ENCODE measurements at places on chromosomes 11 and 22. TPM values are rescaled to one million over a fixed set of nuclear protein-coding genes. Genes with fewer than 3 reads are reported as not detected.

The MS4A15 gene
- polyA plus RNA-seq, result 0.23 TPM

DNA sequence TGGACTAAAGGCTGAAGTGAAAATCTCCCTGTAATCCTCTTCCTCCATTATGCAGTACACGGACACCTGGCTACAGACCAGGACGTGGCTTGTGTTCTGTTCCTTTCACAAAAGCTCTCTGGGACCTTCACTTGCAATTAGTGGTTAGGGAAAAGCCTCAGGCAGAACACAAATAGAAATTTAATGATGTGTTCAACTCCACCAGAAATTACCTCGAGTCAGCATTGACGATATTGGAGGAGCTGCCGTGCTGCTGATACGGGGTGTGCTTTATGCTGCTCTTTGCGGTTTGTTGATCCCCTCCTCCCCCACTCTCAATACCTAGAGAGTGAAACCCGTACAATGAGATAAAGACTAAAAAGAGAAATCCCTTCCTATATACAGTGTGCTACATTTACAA is 48.9 kb downstream of the POLD3 start:
- no peak for DNase-seq

DNA sequence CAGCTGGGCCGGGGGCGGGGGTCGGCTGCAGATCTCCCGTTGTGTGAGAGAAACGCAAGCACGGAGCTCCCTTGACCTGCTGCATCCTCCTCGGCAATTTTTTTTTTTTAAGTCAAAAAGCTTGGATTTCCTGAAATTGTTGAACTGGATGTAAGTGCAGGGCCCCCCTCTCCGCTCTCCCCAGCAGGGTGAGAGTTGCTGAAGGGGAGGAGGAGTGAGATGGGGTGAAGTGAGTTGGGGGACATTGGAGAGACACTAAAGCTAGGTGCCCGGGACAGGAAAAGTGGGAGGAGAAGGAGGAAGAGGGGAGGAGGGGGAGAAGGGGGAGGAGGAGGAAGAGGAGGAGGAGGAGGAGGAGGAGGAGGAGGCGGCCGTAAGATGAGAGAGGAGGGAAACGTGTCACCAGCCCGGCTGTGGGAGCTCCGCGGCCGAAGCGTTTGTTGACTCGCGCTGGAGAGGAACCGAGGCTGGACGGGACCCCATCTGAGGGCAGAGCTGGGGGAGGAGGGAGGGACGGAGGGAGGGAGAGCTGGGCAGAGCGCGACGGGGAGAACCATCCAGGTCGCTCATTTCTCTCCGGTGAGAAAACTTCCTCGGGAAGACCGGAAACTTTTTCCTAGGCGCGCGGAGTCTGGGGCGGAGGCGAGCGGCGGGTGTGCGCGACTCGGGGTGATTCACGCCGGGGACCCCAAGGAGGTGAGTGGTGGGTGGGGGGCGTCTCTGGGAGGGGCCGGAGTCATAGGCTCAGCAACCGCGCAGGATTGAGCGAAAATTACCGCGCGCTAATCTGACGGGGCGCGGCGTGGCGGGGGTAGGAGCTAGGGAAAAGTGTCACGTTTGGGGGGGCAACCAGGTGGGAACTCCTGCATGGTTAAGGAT is 80.2 kb downstream of the PRR5L start:
- no peak for DNase-seq

The TMEM132A gene
- 5.7 TPM for polyA plus RNA-seq

DNA sequence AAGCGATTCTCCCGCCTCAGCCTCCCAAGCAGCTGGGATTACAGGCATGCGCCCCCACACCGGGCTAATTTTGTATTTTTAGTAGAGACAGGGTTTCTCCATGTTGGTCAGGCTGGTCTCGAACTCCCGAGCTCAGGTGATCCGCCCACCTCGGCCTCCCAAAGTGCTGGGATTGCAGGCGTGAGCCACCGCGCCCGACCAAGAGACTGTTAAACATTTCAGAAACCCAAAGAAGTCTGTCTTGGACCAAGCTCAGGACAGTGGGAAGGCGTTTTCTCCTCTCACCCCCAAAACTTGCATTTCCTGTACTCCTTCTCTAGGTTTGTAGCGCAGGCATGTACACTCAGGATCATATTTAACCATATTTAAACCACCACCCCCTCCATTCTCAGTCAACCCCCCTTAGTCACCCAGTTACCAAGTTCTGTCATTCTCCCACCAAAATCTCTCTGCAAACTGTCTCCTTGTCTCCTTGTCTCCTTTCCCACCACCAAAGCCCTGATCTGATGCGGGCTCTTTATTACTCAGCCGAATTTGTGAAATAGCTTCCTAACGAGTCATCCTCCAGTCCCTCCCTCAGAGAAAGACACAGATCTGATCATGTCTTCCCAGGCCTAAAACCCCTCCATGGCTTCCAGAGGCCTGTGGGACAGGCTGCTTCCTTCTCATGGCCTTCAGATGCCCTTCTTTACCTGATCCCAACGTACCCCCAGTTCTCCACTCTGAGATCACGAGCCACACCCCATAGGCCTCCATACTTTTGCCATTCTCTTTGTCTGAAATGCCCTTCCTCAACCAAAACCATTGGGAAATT is 29.0 kb upstream of the CREB3L1 start:
- DNase-seq, result no peak

- no peak for DNase-seq
These were observed 7.1 kb upstream of the LTO1 start for GRCh38 chr11:69682221-69682620.

DNA sequence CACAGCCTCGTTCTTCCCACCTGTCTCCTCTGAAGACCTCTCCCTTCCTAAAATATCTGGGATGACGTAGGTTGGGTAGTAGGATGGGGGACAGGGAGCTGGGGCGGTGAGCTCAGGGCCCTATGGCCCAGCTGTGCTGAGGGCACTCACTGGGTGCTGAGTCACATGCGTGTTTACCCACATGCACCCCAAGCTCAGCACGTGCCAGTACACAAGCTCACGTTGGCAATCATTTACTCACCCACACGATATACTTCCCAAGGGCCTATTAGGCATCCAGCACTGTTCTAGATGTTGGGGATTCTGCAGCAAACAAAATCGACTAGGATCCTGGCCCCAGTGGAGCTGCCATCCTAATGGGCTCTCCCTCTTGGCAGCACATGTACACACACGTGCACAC is 28.7 kb downstream of the ARAP1 start:
- no peak for DNase-seq

- no peak for DNase-seq
These were observed 1.1 kb downstream of the PRDX5 start for GRCh38 chr11:64318766-64319761.

- DNase-seq, result no peak
These were observed 90.9 kb upstream of the IGLL5 start for GRCh38 chr22:22796724-22797123.

- no peak for DNase-seq
These were observed 112.8 kb downstream of the WNT7B start for GRCh38 chr22:45863981-45864751.

DNA sequence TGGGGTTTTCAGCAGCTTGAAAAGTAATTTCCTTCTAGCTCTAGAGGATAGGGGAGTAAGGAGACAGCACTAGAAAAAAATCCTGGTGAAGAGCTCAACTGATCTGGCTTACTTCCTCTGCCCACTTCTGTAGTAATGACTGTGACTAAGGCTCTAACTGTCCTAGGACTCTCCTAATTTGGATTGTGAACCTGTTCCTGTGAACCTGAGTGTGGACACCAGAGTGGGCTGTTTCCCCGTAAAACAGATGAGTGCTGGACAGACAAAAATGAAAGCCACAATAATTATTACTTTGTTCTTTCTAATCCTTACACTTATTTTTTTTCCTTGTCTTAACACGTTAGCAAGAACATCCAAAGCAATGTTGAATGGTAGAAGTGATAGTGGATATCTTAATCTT is 154.1 kb downstream of the AASDHPPT start:
- DNase-seq, result no peak

GRCh38 chr11:17272801-17273200 is 3.7 kb upstream of the NUCB2 start:
- DNase-seq, result no peak

DNA sequence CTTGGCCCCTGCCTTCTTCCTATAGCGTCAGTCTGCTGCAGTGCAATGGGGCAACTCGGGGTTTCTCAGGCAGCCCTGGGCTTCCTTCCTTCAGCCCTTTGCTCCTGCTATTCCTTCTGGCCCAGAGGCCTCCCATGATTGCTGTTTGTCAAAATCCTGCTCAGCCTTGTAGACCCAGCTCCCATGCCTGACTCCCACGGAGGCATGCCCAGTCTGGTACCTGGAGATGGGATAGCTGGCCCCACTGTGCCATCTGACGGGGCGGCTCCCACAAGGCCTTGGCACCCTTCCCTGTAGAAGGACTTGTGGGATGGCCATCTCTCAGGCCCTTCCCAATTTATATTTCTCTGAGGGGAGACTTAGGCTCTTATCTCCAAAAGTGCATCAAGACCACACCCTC is 590 bp upstream of the CD6 start:
- no peak for DNase-seq

The OR8G1 gene
- polyA plus RNA-seq, result not detected

The SHISAL1 gene
- polyA plus RNA-seq, result 0.27 TPM

GRCh38 chr22:43399338-43399979 is 12.4 kb upstream of the MPPED1 start:
- no peak for DNase-seq

DNA sequence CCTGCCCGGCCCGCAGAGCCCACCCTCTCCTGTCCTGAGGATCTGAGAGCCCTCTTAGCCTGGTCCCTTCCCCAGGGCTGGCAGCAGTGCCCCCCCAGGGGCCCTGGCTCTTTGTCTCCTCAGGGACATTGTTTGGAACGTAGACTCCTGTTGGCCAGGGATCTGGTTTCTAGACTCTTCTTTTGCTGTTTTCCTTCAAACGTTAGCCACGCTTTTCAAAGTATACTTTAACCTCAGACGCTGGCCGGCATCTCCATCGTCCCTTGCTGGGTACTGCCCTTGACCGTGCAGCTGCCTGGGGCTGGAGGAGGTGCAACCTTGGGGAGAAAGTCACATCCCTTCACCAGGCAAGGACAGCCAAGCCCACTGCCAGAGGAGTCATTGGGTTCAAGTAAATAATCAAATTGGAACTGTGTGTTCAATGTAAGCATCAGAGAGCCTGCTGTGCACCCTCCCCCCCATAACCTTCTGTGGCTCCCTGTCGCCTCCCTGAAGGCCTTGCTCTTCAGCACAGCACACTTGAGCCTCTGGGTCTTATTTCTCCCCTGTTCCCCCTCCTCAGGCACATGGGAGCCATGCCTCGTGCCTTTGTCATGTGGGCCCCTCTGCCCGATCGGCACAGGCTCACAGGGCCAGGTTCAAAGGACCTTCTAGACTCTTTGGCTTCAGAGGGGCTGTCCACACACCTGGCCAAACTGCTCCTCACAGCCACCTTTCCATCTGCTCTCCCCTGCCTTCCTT is 21.8 kb upstream of the WNT7B start:
- DNase-seq, result no peak

The CASP12 gene
- polyA plus RNA-seq, result 0.18 TPM

The PIM3 gene
- 57.6 TPM for polyA plus RNA-seq

DNA sequence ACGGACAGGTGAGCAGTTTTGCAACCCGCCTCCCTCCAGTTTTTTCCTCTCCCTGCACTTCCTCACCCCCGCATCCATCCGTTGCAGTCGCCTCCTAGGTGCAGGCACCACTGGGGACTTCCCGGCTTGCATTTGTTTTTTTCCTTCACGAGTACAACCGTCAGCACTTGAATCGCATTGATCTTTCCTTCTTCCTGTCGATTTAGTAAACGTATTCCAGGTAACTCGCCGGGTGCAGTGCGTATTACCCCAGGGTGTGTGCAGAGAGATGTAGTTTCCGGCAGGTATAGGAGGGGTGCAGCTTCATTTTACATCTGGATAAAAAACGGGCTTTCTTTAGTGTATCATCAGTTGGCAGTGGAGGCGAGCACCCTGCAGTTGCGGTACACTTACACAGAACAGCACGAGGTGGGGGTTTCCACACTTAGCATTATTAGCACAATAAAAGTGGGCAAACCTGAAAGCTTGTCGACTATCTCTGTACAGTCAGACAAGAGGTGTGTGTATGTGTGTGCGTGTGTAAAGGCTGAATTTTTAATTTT is at the start of gene SORL1-AS1:
SORL1-AS1 (minus strand) TSS at position 359 of the 542 bp plus-strand sequence.
- DNase-seq, result no peak

DNA sequence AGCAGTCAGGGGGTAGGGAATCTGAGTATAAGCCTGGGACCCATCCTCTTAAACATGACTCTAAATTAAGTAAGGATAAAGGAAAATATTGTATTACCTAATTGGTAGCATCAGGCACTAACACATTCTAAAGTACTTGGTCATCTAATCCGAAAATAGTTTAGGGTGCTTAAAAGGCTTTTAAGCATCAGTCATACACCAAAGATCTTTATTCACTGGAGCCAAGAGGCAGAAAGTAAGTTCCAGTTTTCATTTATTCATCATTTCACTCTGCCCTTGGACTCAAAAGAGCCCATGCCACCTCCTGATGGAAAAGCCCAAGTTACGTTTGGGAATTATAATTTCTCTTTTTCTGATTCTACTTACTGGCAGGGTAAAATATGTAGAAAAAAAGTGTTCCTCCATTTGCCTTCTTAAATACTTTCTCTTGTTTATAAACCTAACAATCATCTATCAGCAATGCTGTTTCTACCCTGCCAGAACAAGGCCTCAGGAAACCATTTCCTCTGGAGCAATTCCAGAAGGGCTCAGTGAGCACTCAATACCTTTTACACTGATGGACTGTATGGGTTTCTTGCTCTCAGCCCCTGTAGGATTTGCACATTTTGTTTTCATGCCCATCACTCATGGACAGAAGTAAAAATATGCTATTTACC is 120.1 kb upstream of the SLC5A12 start:
- DNase-seq, result no peak

DNA sequence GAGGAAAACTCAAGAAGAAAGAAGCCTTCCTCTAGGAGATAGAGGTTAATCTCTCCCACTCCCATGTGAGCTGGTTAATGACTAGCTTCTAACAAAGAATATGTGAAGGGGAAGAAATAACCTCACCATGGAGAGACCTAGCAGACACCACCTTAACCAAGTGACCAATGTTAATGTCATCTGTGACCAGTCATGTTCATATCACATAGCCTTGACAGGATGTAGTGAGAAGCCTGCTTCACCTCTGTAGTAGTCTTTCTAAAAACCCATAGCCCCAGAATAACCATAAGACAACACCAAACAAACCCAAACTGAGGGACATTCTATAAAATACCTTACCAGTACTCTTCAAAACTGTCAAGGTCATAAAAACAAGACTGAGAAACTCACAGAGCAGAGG is 21.5 kb upstream of the POU2AF1 start:
- DNase-seq, result no peak

The CD6 gene
- 74.1 TPM for polyA plus RNA-seq

GRCh38 chr11:1356007-1356435 is 33.7 kb upstream of the BRSK2 start:
- no peak for DNase-seq

- DNase-seq, result no peak
These were observed 171.8 kb downstream of the SOX6 start for GRCh38 chr11:16184588-16184987.

The TRIM68 gene
- 6.5 TPM for polyA plus RNA-seq

- DNase-seq, result no peak
These were observed 49.8 kb upstream of the PLET1 start for GRCh38 chr11:112310419-112310818.
